ENCODE measurements at places on chromosomes 7 and 10.

DNA sequence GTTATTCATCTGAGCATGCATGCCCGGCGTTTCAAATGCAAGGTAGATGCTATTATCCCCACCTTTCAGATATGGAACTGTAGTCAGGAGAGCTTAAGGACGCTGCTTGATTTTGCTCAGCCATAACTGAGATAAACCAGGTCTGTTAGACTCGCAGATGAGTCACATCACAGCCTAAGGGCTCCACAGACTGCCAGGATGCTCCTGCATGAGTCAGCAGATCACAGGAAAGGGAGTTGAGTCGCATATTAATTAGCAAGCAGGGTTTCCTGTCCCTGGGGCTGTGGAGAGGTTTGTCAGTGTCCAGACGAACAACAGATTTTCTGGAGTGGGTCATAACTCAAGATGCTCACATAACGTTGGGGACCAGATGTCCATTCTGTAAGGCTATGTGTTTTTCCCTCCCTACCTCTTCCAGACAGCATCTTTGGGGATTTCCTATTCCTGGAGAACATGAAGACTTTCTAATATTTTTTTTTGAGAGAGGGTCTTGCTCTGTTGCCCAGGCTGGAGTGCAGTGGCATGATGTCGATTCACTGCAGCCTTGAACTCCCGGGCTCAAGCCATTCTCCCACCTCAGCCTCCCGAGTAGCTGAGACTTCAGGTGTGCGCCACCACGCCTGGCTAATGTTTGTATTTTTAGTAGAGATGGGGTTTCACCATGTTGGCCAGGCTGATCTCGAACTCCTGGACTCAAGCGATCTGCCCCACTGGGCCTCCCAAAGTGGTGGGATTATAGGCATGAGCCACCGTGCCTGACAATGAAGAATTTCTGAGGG lies 36.7 kb downstream of the PFKFB3 start:
- DNase-seq, result peak; percentile 99

GRCh38 chr7:41656366-41656765 lies 46.5 kb downstream of the INHBA start:
- no peak for DNase-seq

DNA sequence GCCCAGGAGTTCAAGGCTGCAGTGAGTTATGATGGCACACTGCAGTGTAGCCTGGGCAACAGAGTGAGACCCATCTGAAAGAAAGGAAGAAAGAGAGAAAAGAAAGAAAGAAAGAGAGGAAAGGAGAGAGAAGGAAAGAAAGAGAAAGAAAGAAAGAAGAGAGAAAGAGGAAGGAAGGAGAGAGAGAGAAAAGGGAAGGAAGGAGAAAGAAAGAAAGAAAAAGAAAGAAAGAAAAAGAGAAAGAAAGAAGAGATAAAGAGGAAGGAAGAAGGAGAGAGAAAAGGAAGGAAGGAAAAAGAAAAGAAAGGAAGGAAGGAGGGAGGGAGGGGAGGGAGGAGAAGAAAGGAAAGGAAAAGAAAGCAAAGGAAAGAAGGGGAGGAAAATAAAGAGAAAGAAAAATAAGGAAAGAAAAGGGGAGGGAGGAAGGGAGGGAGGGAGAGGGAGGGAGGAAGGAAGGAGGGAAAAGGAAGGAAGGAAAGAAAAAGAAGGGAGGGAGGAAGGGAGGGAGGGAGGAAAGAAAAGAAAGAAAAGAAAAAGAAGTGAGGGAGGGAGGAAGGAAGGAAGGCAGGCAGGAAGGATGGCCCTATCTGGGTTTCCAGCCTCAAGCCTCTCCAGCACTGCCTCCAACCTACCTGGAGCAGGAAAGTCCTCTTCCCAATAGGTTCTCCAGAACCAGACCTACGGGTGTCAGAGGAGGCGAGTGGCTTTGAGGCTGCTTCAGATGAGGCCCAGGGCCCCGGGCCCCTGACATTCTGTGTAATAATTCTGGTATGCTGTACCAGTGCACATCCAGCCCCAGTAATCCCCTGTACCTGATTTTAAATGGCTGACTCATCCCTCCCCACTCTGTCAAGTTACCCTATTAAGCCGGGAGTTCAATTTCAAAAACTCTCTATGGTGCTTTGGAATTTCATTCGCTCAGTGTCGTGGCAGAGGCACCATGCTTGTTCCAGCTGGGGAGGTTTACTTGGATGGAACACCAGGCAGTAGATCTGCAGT lies 6.8 kb upstream of the PARD3 start:
- DNase-seq, result peak; percentile 48

DNA sequence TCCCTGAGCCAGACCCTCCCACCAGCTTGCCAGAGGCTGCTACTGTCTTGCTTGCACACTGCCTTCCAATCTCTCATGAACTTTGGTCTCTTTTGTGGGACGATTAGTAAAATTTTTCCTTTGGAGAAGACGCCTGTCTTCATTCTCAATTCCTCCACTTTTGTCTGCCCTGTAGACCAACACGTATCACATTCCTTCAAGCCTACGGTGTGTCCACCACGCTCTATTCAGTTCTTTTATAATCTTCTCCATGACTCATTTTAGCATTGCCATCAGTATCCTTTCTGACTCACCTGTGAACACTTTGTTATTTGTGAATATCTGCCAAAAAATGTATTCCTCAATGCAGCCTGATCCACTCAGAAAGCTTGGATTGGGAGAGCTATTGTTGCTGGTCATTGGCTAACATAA lies 1.4 kb downstream of the GIMAP5 start:
- DNase-seq, result peak; percentile 21

DNA sequence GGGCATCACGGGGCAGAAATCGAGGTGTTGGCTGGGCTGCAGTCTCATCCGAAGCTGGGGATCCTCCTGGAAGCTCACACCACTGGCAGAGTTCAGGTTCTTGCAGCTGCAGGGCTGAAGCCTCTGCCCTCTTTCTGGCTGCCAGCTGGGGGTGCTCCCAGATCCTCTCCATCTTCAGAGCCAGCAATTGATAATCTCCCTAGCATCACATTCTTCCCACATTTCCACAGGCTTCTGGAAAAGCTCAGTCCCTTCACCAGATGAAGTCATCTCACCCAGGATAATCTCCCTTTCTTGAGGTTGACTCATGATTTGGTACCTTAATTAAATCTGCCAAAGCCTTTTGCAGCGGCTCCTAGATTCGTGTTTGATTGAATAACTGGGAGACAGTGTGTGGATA lies 55.2 kb downstream of the NRP1 start:
- no peak for DNase-seq

DNA sequence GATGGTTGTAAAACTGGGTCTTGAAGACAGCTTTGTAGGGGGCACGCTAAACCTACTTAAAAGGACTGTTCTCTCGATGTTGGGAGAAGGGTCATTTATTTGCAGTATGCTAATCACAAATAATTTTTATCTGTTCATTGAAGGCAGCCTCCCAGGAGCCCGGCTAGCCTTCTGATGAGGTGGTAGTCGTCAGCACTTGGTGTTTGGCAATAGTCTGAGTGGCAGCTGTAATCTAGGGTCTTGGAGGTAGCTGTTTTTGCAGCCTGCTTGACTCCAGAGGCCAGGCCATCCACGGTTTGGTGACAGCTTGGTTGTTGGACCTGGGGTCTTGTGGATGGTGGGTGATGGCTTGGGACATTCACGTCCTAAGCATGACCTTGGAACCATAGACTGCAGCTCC lies 2.2 kb downstream of the GTF2IRD1 start:
- no peak for DNase-seq

DNA sequence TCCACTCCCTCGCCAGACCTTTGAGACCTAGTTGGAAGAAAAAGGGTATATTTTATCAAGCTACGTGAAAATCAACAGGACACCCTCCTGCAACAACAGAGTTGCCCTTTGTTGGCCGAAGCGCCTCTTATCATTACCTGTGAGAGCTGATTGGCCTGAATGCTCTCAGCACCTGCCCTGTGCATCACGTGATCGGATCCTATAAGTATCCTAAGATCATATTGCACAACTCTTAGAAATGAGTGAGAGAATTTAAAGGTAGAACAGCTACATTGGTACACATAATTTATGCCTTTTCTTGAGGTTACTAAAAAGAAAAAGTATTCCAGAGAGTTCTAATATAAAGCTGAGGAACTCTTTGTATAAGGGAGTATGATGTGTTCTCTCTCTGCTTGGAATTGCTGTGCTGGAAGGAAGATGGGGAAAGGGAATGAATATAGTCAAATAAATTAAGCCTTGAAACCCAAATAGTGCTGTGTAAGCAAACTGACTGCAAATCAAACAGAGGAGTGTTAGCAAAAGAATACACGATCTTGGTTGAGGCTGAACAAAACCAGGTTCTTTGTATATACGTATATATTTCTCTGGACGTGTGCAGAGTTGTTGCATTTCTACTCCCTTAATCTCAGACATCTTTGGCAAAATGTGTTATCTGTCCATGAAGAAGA lies 69.3 kb downstream of the LRRC4 start:
- DNase-seq, result no peak

- no peak for DNase-seq
Observed at GRCh38 chr10:132196178-132197113, 9.7 kb downstream of the DPYSL4 start.

DNA sequence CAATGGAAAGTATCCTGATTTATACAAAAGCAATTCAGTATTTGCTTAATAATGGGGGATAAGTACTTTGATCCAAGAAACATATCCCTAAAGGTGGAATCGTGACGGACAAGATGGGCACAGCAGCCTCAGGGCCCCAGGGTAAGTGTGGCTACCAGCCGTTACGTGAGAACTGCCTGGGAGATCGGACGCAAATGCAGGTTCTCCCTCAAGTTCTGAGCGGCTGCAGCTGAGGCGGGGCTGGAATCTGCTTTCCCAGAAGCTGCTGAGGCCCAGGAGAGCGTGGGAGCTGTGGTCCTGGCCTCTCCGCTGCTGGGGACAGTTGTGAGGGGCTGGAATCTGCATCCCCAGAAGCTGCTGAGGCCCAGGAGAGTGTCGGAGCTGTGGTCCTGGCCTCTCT lies 13.5 kb downstream of the FOXL3 start:
- no peak for DNase-seq

- no peak for DNase-seq
Observed at GRCh38 chr7:32896564-32897347, 5.2 kb upstream of the KBTBD2 start.

GRCh38 chr7:30163231-30163894 lies 28.6 kb downstream of the MTURN start:
- no peak for DNase-seq

GRCh38 chr7:155331396-155331795 lies 33.7 kb downstream of the INSIG1 start:
- DNase-seq, result no peak

DNA sequence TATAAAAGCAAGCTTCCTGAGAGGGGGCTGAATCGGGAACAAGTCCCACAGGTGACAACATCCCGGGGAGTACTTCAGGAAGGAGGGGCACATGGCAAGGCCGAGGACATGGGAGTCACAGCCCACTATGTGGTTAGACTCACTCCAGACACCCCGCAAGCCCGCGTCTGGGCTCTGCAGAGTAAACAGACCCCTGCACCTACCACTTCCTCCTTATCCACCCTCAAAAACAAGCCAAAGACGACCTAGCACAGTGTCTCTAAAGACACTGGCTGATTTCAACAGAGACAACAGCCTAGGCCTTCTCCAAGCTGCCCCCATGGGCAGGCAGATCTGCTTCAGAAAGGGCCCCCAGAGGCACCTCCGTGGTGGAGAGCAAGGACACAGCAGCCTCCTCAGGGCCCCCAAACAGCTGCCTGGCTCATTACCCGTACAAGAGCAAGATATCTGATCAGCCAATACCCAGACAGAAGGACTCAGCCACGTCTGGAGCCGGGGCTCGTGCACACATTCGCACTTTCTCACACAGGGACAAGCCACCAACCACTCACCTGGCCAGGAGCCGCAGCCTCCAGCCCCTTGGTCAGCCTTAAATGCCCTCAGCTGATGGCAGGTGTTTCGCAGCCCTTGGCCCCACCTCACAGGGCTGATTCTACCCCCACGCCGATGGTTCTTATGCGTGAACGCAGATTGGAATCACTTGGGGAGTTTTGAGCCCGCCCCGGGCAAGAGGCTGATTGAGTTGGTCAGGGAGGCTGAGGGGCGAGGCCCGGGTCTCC lies 10.7 kb upstream of the KPNA7 start:
- DNase-seq, result no peak

DNA sequence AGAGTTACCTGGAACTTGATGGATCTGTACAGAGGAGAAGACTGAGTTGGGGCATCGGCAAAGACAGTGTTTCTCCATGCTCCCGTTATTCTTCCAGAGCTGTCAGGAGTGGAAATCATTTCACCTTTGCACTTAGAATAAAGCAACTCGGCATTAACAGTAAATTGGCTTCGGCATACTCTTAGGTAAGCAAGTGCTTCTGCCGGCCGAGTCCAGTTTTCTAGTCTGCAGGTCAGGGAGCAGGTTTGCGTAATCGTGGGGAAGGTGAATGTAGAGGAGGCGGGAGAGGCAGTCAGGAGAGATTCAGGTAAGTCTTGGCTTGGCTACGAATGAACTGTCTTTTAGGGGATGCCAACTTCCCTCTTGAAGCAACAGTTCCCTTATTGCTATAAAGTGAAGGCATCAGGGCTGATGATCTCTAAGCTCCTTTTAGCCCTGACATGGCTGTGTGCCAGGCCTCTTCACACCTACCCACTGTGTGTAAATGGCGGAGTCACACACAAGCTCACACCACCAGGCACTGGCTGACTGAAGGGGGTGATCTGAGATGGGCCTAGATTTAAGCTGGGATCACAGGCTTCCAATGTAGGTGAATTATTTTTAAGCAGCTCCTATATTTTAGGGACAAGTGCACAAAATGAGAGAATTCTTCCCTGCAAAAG lies 127.1 kb downstream of the GATA3 start:
- DNase-seq, result no peak

GRCh38 chr10:126208726-126209302 lies 179.5 kb downstream of the ADAM12 start:
- no peak for DNase-seq

- DNase-seq, result no peak
Observed at GRCh38 chr7:158353606-158354570, 233.7 kb downstream of the PTPRN2 start.

DNA sequence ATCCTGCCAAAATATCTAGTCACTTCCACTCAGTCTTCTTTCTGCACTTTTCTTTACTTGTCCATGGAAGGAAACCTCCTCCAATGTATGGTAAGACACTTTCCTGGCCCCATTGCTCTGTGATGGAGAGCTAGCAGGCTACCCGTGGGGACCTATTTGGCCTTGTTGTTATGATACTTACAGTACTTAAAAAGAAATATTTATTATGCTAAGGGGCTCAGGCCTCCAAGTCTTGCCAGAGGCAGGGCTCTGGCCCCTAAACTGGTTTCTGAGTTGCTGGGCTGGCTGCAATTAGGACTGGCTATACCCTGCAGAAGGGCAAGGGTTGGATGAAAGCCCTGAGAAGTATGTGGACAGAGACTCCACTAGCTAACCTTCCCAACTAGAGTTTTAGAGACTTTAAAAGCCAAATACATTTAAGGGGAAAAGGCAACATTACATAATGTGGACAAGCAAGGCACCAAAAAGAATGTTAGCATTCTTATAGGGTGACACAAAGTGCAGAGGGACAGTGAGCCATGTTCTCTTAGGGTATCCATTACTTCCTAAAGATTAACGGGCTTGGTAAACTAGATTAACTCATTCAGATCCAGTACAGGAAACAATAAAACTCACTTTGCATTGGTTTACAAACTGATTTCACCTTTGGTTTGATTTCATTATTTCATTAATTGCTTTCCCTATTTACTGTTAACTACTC lies 84.9 kb upstream of the INHBA start:
- DNase-seq, result no peak

- DNase-seq, result no peak
Observed at GRCh38 chr10:101217450-101218281, 11.6 kb downstream of the LBX1 start.

- DNase-seq, result peak; percentile 41
Observed at GRCh38 chr7:27199849-27200760, at the start of gene HOXA13. TSS of gene HOXA13 (minus strand) at chr7:27200091. CDS start at chr7:27200077, 14 bp downstream.
